ENCODE measurements at places on chromosomes 3 and 15.
A peak's percentile ranks its signal among the peaks of the same experiment; 100 is the strongest.

DNA sequence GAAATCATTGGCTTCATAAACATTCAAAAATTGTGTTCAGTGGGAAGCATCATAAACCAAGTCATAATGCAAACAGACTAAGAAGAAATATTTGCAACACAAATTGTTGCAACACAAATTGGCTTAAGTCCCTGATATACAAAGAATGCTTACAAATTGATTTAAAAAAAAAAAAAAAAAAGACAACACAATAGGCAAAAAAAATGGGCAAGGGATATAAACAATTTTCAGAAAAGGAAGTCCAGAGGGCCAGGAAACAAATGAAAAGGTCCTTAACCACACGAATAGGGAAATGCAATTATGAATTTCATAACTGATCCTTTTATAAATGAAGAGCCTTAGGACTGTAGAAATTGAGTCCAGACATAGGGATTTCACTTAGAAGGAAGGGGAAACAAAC is 98.9 kb downstream of the LRRK1 start:
- DNase-seq, result no peak

GRCh38 chr3:1955750-1956149 is 142.9 kb upstream of the CNTN4 start:
- no peak for DNase-seq

- no peak for DNase-seq
Observed at GRCh38 chr15:83610901-83611685, 42.8 kb upstream of the ADAMTSL3 start.

GRCh38 chr3:16130066-16130465 is 44.4 kb upstream of the GALNT15 start:
- DNase-seq, result no peak

DNA sequence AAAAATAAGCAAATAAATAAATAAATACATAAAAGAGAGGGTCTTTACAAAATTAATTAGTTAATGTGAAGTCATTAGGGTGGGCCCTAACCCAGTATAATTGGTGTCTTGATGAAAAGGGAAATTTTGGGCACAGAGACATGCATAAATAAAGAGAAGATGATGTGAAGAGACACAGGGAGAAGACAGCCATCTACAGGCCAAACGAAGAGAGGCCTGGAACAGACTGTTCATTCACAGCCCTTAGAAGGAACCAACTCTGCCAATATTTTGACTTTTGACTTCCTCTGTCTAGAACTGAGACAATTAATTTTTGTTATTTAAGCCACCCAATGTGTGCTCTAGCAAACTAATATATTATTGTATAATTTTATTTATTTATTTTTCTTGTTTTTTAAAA is 29.6 kb upstream of the SELENOK start:
- no peak for DNase-seq

- DNase-seq, result no peak
Observed at GRCh38 chr3:194086388-194087075, 49.4 kb upstream of the HES1 start.

GRCh38 chr15:54082836-54083492 is 104.7 kb downstream of the UNC13C start:
- DNase-seq, result peak; percentile 18

DNA sequence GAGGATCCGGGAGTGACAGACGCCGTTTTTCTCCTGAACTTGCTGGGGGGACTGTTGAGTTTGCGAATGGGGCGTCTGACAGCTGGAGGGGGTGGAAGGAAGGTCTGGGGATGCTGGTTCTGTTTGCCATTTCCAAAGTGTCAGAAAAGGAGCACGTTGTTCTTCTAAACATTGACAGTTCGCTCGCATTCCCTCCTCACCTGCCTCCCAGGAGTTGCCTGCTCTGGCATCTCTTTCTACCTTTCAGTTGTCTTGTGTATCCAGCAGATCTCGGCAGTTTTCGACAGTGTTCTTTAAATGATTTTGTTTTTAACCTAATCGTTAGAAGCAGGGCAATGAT is 829 bp downstream of the SELENOT start:
- no peak for DNase-seq

- no peak for DNase-seq
Observed at GRCh38 chr15:31325595-31326155, 960 bp upstream of the KLF13 start.

DNA sequence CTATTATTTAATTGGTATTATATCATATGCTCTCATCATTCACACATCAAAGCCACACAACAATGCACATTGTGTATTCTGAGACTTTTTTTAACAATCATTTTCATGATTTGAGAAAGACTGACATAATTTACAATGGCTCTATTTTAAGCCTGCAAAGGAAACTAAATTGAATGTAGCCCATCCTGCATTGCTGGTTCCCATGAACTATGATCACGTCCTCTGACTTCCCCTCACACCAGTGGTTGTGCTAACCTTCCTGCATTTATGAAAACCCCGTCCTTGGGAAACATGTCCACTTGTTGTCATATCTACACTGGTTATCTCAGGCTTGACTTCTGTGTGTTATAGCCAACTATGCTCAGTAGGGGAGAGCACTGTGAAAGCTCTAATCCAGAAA is 546.2 kb downstream of the MECOM start:
- no peak for DNase-seq

- no peak for DNase-seq
Observed at GRCh38 chr3:183807209-183807728, 18.1 kb downstream of the MAP6D1 start.

DNA sequence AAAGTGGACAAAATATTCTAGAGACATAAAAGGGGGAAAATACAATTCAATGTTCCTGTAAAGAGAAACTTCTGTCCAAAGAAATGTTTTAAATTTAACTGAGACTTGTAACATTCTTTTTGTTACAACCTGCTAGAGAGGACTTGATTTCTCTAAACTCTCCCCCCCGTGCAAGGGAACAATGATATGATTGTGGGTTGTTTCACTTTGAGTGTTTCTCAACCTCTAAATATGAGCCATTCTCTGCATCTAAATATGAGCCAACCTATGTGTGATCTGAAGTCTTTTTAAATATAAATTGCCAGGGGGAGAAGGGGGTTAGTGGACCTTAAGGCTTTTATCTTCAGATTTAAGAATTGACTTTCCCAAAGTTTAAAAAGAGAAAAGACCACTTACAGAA is 14.6 kb downstream of the ZNF860 start:
- no peak for DNase-seq

- no peak for DNase-seq
Observed at GRCh38 chr15:26023691-26024090, 160.6 kb upstream of the ATP10A start.

DNA sequence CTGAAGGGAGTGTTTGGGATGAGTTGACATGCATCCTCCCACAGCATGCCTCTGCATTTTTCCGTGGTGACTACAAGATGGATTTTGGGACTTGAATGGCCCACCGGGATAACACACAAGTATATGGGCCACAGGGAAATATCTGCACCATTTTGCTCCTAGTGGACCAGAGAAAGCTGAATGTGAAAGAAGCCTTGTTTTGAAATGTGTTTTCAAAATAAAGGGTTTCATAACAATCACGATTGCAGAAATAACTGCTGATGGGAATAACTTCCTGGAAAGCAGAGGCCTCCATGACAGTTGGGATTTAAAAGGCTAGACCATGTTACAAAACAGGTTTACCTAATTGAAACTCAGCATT is 77.5 kb upstream of the PRR23C start:
- DNase-seq, result no peak

DNA sequence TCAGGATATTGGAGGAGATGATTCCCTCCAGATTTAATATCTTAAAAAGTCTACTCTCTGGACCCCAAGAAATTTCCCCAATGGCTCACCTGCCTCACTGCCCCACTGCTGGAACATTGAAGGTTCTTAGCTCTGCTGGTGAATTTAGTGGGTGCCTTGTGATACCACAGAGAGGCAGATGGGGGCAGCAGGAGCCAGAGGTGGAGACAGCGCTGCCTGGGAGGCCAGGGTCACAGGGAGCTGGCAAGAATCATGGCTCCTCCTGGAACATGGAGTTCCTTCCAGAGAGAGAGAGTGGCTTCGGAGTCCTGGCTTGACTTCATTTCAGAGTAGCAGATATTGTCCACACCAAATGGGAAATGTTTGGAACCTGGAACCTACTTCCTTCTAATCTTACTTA is 263.5 kb upstream of the CFAP20DC start:
- DNase-seq, result peak; percentile 2

- no peak for DNase-seq
Observed at GRCh38 chr3:116423945-116424344, 21.3 kb downstream of the LSAMP start.

DNA sequence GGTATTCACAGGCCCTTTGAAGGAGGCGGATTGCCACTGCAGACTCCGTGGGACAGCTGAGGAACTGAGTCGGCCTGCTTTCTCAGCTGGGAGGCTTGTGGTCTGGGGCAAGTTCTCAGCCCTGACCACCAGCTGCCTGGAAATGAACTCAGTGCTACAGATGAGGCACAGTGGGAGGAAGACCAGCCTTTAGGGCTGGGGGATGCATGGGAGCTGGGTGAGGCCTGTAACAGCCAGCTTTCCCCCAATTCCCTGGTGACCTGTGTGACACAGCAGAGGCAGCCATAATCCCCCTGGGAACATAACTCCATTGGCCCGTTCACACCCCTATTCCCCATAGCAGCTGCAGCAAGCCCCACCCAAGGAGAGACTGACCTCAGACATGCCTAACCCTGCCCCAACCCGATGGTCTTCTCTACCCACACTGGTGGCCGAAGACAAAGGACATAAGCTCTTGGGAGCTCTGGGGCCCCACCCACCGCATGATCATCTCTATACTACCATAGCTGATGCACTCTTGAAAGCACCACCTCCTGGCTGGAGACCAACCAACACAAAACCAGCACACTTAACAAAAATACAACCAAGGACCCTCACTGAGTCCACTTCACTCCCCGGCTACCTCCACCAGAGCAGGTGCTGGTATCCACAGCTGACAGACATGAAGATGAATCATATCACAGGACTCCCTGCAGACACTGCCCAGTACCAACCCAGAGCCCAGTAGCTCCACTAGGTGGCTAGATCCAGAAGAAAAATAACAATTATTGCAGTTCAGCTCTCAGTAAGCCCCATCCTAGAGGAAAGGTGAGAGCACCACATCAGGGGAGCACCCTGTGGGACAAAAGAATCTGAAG is 24.9 kb downstream of the ZMAT3 start:
- no peak for DNase-seq

DNA sequence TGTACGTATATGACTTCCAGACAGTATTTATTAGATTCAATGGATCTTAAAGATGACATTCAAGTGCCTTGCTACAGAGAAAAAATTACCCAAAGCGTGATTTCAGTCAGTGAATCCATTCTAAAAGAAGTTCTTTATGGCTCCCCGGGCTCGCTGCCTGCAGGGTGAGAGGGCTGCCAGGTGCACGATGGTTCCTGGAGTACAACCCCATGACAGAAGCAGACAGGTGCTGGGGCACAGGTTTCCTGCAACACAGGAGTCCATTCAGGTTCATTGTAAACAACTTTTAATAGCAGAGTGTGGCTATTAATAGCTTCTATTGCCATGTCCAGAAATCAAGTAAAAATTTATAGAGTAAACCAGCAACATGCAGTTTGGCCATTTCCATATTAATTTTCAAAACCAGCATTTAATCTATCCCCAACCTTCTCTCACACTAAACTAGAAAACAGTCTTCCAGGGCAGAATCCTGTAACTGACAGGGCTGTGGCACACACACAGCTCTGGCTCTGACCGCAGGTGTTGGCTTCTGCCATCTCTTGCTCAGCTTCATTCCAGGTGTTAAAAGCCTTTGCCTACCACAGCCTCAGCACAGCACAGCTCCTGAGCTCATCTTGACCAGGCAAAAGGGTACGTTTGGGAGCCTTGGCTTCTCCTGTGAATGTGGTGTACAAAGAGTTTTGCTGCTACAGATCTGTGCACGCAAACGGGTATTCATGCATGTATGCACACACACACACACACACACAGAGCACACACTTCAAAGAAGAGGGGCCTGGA is 185.9 kb downstream of the MEX3B start:
- DNase-seq, result no peak

- DNase-seq, result no peak
Observed at GRCh38 chr3:182692021-182692420, 101.3 kb upstream of the ATP11B start.

Data from Panc1 (cell line).